SHP77 treated with DMSO at 0.1 percent for 48 hours (cell line): ENCODE measurements at places on chromosomes 11 and 22.

GRCh38 chr11:3886985-3887384 is 31.5 kb downstream of the STIM1 start:
- DNase-seq, result no peak

DNA sequence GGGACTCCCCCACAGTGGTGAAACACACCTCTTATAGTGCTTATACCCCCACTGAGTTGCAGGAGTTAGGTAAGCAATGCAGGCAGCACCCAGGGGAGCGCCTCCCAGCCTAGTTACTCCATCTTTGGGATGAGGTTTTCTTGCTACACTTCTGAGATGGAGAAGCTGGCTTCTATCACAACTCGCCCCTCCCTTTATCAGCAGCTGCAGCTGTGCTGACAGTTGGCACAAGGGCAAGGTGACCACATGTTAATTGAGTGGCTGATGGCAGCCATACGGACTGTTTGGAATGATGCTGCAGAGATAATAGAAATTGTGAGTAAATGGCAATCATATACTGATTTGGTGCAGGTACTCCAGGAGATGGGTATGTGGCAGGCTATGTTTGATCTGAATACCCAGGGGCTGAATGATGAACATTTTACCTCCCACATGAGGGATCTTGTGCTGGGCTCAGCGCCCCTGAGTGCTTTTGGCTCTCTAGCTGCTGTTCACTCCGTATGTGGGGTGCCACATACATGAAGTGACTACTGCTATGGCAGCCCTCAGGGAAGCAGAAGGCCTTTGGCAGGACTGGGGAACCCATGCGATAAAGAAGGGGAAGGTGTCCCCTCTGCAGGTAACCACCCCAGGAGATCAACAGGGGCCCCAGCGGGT is 29.2 kb upstream of the KCNA4 start:
- no peak for DNase-seq

DNA sequence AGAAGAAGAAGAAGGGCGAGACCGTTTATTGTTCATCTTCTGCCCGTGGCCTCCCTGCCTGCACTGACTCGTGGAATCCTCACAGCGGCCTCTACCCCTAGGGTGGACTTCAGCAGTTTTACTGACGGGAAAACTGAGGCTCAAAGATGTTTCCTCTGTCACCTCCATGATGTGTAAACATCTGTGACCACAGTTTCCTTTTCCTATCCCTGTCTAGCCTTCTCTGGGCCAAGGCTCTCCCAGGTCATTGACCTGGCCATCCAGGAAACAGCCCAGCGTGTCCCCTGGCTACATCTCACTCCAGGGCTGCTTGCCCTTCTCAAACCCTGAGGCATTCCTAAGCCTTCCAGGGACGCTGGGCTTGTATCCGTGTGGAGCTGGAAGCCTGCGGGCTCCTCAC is 49.0 kb upstream of the GCAT start:
- DNase-seq, result no peak

GRCh38 chr11:59770319-59770718 is 15.1 kb downstream of the STX3 start:
- DNase-seq, result no peak

DNA sequence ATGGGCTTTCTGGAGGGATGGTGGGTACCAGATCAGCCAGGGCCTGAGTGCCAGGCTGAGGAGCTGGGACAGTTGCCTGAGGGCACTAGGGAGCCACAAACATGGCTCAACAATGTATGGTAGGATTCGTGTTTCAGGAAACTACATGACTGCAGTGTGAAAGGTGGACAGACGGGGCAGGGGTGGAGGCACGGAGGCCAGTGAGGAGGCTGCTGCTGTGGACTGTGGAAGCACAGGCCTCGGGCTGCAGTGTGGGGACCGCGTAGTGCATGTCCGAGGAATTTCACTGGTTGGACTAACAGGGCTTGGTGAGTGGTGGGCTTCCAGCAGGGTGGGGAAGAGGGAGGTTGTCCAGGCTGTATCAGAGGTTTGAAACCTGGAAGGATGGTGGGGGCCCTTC is 7.8 kb downstream of the P2RY2 start:
- DNase-seq, result no peak

GRCh38 chr11:31957674-31958073 is 133.2 kb upstream of the RCN1 start:
- DNase-seq, result no peak

GRCh38 chr22:38428714-38429113 is 26.3 kb downstream of the KCNJ4 start:
- DNase-seq, result no peak

GRCh38 chr11:96943970-96944369 is 554.2 kb downstream of the JRKL start:
- no peak for DNase-seq

- DNase-seq, result no peak
Measured at GRCh38 chr22:36913427-36914389, at the start of gene CSF2RB. TSS of gene CSF2RB (plus strand) at chr22:36913628. CDS start at chr22:36922208, 8,580 bp downstream.

DNA sequence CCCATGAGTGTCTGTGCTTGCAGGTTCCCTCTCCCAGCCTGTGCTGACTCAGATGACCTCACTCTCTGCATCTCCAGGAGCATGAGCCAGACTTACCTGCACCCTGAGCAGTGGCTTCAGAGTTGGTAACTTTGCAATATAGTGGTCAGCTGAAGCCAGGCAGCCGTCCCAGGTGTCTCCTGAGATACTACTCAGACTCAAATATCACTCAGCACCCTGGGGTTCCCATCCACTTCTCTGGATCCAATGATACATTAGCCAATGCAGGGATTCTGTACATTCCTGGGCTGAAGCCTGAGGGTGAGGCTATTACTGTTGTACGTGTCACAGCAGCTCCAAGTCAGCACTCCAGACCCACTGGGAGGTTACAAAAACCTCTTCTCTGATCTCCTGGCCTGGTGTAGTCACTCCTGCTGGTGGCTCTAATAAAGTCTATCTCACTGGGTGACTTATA is 87.8 kb upstream of the TOP3B start:
- DNase-seq, result no peak

- DNase-seq, result no peak
Measured at GRCh38 chr22:43554259-43554636, 142.4 kb downstream of the MPPED1 start.

DNA sequence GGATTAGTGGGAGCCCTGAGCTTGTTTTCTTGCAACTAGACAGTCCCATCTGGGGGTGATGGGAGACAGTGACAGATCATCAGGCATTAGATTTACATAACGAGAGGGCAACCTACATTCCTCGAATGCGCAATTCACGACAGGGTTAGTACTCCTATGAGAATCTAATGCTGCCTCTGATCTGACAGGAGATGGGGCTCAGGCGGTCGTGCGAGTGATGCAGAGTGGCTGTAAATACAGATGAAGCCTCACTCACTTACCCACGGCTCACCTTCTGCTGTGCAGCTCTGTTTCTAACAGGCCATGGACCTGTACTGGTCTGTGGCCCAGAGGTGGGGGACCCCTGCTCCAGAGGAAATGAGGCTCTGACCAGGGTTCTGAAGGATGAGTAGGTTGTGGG is 125.5 kb downstream of the FBXO7 start:
- DNase-seq, result no peak

DNA sequence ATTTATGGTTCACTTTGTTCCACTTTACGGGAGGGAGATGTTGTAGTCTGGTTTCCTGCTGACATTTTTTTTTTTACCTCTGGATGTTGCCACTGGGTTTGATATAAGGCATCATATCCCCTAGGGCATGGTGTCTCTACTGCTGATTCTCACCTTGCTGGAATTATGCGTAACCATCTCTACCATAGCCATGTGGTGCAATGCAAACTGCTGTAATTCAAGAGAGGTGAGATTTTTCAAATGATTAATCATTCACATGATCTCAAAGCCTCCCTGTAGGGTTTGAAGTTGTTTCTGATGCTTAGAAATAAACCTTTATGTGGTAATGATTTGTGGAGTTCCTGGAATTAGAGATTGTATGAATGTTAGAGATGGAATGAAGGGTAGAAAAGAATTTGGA is 13.0 kb downstream of the MS4A3 start:
- no peak for DNase-seq

- DNase-seq, result no peak
Measured at GRCh38 chr22:34880662-34881061, 185.3 kb upstream of the ISX start.

GRCh38 chr11:78170413-78170812 is 18.0 kb downstream of the KCTD21 start:
- DNase-seq, result no peak

DNA sequence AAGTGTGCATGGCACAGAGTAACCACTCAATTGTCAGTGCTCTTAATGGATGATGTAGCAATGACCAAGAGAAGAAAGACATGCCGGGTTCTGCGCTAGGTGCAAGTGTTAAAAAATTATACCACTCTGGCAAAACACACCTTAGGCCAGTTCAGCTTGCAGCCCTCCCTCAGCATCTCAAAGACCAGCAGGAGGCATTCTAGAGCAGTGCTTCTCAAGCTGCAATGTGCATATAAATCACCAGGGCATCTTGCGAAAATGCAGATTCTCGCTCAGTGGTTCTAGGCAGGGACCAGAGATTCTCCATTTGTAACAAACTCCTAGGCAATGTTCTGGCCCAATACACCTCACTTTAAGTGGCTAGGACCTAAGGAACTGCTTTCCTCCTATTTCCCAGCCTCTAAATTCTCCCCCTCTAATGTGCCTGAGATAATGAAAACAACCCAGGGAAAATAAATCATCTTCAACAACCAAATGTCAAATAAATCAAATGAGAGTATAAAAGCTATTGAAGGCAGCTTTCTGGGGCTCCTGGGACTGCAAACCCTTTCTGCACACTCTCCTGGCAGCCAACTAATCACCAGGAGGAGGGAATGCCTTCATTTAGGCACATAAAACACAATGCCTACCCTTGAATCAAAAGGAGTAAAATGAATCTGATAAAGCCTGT is 337.2 kb upstream of the API5 start:
- no peak for DNase-seq

DNA sequence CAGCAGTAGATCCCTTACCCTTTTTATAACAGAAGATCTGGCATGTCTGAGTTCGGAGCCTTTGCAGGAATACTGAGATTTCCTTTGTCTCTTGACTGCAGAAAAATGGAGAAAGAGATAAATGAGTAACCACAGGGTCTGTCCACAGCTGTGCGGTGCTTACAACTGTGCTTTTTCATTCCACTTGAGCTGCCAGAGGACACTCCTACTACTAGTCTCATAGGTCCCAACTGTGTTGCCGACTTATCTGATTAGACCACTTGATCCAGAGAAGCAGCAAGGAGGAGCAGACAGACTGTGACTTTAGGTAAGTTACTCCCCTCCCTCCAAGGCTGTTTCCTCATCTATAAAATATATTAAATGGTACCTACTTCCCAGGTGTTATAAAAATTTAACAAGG is 17.5 kb downstream of the FAM227A start:
- DNase-seq, result no peak

- no peak for DNase-seq
Measured at GRCh38 chr11:99197477-99197876, 176.7 kb downstream of the CNTN5 start.

DNA sequence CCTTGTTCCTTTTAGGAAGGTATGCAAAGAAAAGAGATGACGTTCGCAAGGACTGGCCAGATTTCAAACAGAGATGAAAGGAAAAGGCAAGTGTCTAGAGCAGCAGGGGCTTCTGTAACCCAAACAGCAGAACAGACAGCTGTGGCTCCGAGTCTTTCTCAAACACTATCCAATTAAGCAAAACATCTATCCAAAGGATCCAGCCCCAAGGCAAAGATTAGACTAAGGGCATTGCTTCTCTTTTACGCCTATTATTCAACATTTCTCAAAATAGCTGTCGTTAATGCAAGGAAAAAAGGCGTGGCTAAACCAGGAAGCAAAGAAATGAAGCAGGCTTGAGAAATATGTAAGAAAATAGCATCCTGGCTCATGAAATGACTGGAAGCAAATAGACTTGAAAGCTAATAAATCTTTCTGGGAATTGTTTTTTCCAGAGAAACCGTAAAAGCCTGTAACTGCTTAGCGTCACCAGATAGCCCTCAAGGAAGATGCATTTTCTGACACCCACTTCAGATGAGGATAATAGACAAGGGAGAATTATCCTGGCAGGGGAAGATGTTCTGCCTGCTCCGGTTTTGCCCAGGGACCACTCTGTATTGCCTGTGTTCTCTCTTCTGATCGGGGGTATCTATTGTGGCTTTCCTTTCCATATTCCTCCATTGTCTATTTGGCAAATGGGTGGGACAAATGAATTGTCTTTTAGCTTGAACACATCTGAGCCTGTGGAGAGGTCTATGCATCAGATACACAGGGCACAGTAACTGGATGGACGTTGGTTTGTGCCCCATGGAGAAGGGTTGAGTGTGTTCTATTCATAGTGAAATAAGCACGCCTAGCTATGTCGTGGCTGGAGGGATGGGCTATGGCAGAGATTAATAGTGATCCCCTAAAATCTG is 20.2 kb downstream of the C11orf96 start:
- DNase-seq, result no peak
